Ovary (tissue), 10 donors: ENCODE measurements at places on chromosomes 1 and 21. TPM values are rescaled to one million over a fixed set of nuclear protein-coding genes. Genes with fewer than 3 reads are reported as not detected.

GRCh38 chr1:59526240-59526639 lies 229.3 kb downstream of the FGGY start:
- H3K27me3 ChIP-seq = no peaks in the 10 kb centered on the region
- DNase-seq = no peak
- no peaks in the 10 kb centered on the region for H3K4me1 ChIP-seq
- no peak overlapping the region for H3K4me3 ChIP-seq

GRCh38 chr21:41659791-41660560 lies 106.9 kb downstream of the RIPK4 start:
- no peaks in the 10 kb centered on the region for H3K4me1 ChIP-seq
- H3K36me3 ChIP-seq = no peaks in the 10 kb centered on the region
- no peak for DNase-seq
- H3K27me3 ChIP-seq = no peaks in the 10 kb centered on the region
- H3K27ac ChIP-seq = no peak overlapping the region

GRCh38 chr1:66505671-66506392 lies 28.1 kb upstream of the SGIP1 start:
- H3K36me3 ChIP-seq = no peaks in the 10 kb centered on the region
- H3K27ac ChIP-seq = no peak overlapping the region
- no peaks in the 10 kb centered on the region for H3K27me3 ChIP-seq
- no peak for DNase-seq

GRCh38 chr1:183870351-183871077 lies 65.6 kb downstream of the RGL1 start:
- H3K27me3 ChIP-seq = no peaks in the 10 kb centered on the region
- H3K4me3 ChIP-seq = no peak overlapping the region
- DNase-seq = peak; percentile 79
- peak overlapping the region; percentile 82 for H3K27ac ChIP-seq

Gene SERTAD4
- total RNA-seq = 3.8 TPM

Gene GUK1
- total RNA-seq = 241 TPM

- peaks cover 2% of the 10 kb centered on the region for H3K4me1 ChIP-seq
- no peak for DNase-seq
- no peaks in the 10 kb centered on the region for H3K36me3 ChIP-seq
- H3K27me3 ChIP-seq = no peaks in the 10 kb centered on the region
These were observed 50.8 kb upstream of the ATP5PO start for GRCh38 chr21:33966324-33966949.

DNA sequence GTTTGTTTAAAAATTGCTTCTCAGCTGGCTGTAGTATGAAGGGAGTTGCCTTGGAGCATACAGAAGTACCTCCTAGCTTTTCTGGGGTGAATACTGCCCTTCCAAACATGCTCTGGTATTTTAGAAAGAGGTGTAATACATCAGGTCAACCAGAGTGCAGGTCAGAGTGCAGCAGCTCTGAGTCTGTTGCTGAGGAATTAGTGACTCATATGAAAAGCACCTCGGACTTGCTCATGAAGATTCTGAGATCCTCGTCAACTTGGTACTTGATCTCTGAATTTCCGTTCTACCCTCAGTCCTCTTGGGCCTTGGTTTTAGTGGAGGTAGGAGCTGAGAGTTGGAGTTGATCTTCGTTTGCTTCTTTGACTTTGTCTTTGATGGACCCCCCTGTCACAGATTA lies 67.3 kb downstream of the NOS1AP start:
- no peaks in the 10 kb centered on the region for H3K27me3 ChIP-seq
- H3K4me3 ChIP-seq = no peak overlapping the region
- no peak overlapping the region for H3K27ac ChIP-seq
- no peaks in the 10 kb centered on the region for H3K36me3 ChIP-seq
- H3K4me1 ChIP-seq = no peaks in the 10 kb centered on the region
